NCI-H1417 treated with DMSO at 0.1 percent for 48 hours (cell line): ENCODE measurements at places on chromosomes 4 and X.

DNA sequence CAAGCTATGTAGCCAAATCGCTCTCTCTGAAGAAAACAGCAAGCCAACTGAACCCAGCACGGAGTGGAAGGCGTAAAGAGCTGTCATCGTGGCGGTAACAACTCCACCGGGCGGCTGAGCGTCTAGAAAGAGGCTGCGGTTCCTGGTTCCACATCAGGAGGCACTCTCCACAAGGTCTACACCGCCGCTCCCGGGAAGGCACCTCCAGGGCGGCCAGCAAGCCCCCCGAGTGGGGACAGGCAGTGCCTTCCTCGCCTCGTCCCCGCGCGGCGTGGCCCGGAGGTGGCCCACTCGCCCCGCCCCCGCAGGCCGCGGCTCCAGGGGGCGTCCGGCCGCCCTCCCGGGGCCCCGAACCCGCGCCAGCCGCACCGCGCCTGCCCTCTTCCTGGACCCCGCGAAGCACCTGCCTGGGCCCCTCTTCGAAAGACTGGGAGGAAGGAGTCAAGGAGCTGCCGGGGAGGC, 755 bp downstream of the KLHL8 start:
- no peak for DNase-seq

DNA sequence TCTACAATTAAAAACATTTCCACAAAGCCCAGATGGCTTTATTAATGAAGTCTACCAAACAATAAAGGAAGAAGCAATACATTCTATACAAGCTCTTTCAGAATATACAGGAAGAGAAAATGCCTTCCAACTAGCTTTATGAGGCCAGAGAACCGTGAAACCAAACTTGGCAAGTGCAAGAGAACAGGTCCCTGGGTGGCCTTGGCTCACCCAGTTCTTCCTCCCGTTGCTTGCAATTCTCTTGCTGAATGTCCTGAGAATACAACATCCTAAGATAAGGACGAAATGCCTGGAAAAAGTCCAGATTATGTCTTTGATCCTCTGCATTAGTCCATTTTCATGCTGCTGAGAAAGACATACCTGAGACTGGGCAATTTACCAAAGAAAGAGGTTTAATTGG, 204.9 kb downstream of the MAD2L1 start:
- DNase-seq, result no peak

DNA sequence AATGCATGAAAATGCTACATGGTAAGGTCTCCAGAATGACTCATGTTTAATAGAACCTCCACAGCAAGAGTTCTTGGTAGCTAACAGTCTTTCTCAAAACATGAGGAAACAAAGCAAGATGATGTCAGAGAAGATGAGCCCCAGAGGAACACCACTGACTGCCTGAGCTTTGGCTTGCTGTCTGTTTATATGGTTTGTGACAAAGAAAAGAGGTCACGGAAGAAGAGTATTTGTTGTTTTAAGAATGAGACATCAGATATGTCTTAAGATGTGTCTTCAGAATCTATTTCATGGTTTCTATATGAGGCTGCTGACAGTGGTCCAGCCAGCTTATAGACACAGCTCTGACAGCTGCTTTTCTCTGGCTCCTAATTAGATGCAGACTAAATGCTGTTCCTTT, 18.8 kb upstream of the AREG start:
- no peak for DNase-seq

GRCh38 chr4:187550256-187550950, 445.2 kb upstream of the ZFP42 start:
- no peak for DNase-seq

DNA sequence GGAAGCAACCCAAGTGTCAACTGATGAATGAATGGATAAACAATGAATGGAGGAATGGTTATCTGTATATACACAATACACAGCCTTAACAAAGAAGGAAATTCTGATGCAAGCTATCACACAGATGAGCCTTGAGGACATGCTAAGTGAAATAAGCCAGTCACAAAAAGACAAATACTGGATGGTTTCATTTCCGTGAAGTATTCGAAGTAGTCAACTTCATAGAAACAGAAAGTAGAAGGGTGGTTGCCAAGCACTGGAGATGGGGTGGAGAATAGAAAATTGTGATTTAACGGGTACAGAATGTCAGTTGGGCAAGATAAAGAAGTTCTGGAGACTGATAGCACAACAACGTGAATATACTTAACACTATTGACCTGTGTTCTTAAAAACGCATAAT, 28.2 kb downstream of the CENPU start:
- no peak for DNase-seq

DNA sequence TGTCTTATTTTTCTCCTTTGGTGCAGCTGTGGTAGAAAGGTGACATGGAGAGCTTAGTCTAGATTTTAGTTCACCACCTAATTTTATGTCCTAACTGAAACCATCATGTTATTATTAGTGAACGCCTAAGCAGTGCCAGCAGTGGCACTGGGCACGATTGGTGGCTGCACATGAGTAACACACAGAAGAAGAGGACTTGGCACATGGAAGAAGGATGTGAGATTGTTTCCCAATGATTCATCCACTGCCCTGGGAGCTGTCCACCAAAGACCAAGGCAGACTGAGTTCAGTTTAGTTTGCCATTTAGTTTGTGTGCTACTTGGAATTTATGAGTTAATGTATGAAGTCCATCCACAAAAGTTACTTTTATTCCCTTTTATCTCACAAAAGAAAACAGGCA, 68.1 kb upstream of the NAP1L5 start:
- DNase-seq, result no peak

DNA sequence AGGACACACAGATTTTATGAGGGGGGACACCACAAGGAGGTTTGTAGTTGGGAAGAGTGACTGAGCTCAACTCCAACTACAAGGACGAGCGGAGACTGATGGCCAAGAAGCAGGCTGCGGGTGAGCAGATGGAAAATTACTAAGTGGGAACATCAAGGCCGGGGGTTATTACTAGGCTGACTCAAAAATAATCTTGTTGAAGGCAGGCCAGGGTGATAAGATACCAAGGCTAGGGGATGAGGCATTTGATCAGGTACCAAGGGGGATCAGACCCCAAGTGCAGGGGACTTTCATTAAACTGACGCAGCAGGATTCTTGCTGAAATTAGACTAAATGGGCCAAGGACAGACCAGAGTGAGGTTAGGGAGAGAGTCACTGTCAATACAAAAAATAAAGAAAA, 119.4 kb upstream of the SORBS2 start:
- DNase-seq, result no peak

DNA sequence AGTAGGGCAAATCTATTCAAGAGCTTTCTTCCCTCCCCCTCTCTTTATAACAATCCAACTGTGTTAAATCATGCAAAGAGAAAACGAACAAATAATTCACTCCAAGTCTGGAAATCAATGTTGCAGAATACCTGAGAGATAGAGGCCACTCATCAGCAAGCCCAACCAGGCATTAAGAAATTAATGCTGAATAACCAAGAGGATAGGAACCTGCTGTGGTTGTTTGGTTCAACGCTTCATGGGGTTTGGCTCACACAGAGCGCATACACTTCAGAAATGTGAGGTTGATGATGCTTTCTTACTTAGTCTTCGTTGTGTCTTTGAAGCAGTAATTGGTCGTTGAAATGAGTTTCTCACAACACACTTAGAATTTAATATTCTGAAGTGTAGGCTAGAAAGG, 1540.0 kb upstream of the PABPC4L start:
- no peak for DNase-seq

DNA sequence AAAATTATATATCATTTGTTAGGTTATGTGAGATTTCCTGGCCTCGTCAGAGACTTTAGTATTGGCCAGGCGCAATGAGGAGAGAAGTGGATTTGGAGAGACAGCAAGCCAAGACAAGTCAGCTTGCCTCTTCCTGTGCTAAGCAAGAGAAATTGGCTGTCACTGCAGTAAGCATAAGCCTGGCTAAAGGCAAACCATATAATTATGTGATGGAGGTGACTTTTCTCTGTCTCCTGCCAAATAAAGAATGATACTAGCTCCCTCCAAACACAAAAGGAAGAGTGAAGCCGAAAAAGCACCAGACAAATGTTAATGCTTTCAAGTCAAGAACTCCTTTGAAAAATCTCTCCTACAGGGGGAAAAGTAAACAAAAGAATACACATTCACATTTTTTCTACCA, 2246.0 kb downstream of the ARAP2 start:
- no peak for DNase-seq

GRCh38 chr4:10129196-10130177, 12.9 kb upstream of the WDR1 start:
- DNase-seq, result no peak

DNA sequence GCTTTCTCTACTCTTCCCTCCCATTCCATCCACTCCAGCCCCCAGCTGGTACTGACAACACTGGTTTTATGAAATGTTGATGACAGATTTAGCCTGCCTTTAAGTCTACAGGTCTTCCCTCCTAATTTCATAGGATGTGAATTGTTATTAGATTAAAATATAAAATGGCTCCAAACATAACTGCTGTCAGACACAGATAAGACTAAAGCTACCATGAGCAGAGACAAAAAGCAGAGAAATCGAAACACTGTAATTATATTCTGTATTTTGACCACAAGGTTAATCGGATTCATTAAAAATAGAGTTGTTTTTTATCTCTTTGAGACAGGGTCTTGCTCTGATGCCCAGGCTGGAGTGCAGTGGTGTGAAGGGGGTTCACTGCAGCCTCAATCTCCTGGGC, 28.3 kb downstream of the SEC24D start:
- no peak for DNase-seq

GRCh38 chr4:99735822-99736221, 78.2 kb upstream of the C4orf54 start:
- DNase-seq, result no peak

GRCh38 chr4:47462799-47463234, 685 bp downstream of the COMMD8 start:
- no peak for DNase-seq

GRCh38 chr4:48173056-48173991, 39.3 kb upstream of the TXK start:
- no peak for DNase-seq

GRCh38 chrX:132743086-132743485, 215.3 kb downstream of the HS6ST2 start:
- DNase-seq, result no peak

- no peak for DNase-seq
Observed at GRCh38 chr4:169050881-169051760, 41.1 kb upstream of the CBR4 start.

- no peak for DNase-seq
Observed at GRCh38 chrX:132664273-132664672, 175.4 kb upstream of the MBNL3 start.

- no peak for DNase-seq
Observed at GRCh38 chr4:73452953-73453700, 17.1 kb downstream of the AFP start.

DNA sequence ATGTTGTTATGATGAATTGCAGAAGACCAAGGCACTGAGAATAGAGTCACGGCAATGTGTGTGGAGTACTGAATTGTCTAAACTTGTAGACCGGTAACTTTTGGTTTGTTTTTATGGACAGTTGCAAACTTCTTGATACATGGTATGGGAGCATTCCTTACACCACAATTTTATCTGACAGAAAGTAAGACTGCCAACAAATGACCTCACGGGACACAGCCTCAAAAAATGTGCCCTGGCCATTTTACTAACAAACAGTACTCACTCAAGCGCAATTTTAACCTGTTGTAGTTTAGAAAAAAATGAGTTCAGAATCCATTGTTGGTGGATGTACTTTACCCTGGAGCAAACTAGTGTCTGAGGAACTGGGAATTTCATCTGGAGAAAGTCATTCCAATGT, 321.2 kb downstream of the CAMK2D start:
- no peak for DNase-seq

GRCh38 chrX:143988356-143988755, 104.5 kb downstream of the UBE2NL start:
- no peak for DNase-seq
